ENCODE measurements at places on chromosomes 11 and 22. TPM values are rescaled to one million over a fixed set of nuclear protein-coding genes. Genes with fewer than 3 reads are reported as not detected.
A peak's percentile ranks its signal among the peaks of the same experiment; 100 is the strongest.

- H3K4me1 ChIP-seq, result peaks cover 14% of the 10 kb centered on the region
- peaks cover 14% of the 10 kb centered on the region for H3K36me3 ChIP-seq
- no peak for DNase-seq
- H3K27ac ChIP-seq, result peak overlapping the region; percentile 77
- no peaks in the 10 kb centered on the region for H3K27me3 ChIP-seq
Observed at GRCh38 chr11:59810911-59811259, 307 bp upstream of the MRPL16 start.

DNA sequence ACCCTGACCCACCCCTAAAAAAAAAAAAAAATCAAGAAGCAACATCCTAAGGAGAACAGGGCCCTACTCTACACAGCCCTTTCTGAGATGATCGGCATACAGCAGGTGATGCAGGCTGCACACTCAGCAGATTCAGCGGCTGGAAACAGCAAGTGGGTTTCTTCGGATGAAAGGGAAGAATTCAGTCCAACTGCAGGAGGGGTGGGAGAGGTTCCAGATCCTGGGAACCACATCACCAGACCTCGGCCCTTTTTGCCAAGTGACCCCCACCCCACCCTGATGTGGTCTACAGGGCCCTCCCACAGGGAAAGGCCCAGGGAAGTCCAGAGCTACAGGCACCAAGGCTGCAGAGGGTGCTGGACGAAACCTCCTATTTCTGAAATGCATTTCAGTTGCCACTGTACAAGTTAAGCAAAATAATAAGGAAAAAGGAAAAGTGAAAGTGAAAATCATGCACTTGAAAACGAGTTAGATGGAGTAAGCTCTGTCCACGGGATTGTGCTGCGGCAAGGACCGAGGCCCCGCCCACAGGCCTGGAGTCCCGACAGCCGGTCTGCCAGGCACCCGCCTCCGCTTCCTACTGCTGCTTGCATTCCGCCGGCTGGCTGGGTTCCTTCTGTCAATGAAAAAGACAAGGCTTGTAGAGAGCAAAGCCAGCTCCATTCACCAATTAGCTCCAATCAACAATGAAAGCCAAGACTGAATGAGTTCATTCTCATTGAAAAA is 16.0 kb upstream of the PHLDA2 start:
- DNase-seq, result peak; percentile 98
- peaks cover 7% of the 10 kb centered on the region for H3K36me3 ChIP-seq
- H3K27ac ChIP-seq, result peak overlapping the region; percentile 74
- no peaks in the 10 kb centered on the region for H3K27me3 ChIP-seq
- H3K4me3 ChIP-seq, result no peak overlapping the region

DNA sequence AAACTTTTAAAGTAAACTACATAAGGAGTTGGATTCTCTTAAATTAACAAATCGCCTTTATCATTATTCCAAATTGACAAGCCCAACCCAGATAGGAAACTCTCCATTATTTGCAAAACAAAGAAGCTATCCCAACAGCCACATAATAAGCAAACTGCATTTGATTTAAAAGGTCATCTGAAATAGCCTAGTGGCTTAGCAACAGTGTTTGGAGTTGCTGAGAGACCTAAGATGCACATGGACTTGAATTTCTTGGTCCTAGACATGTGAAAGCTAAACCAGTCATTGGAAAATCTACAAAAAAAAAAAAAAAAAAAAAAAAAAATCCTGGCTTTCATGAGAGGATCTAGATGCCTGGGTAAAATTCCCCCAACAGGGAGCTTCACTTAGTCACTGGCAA is 69.5 kb downstream of the PRCP start:
- no peaks in the 10 kb centered on the region for H3K36me3 ChIP-seq
- H3K27ac ChIP-seq, result no peak overlapping the region

- DNase-seq, result no peak
- H3K36me3 ChIP-seq, result no peaks in the 10 kb centered on the region
- H3K27me3 ChIP-seq, result no peaks in the 10 kb centered on the region
- H3K4me1 ChIP-seq, result no peaks in the 10 kb centered on the region
- no peak overlapping the region for H3K27ac ChIP-seq
Observed at GRCh38 chr11:17256512-17256911, 20.0 kb upstream of the NUCB2 start.

DNA sequence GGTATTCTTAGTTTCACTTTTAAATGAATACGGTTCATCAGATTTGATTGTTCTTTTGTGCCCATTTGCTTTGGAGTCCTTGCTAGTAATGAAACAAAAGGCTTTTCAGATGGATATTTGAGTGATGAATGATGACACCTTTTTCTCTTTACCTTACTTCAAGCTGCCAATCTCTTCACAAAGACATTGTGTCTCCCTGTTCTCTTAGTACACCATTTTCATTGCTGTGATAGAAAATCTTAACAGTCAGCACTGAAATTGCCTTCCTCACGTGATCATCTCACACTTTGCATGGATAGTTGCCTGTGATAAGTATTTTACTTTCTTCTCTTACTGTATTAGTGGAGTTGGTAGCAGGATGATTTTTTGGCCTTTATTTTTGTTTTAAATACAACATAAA is 396.6 kb downstream of the NELL1 start:
- no peaks in the 10 kb centered on the region for H3K27me3 ChIP-seq
- H3K4me3 ChIP-seq, result no peak overlapping the region
- no peak overlapping the region for H3K27ac ChIP-seq
- H3K36me3 ChIP-seq, result no peaks in the 10 kb centered on the region
- no peak for DNase-seq

Gene ACR
- total RNA-seq, result 1.4 TPM

Gene MS4A7
- total RNA-seq, result 44.2 TPM

Gene FGF4
- not detected for total RNA-seq

Gene ADSL
- 69.4 TPM for total RNA-seq
